ENCODE measurements at places on chromosomes 16 and 17. TPM values are rescaled to one million over a fixed set of nuclear protein-coding genes. Genes with fewer than 3 reads are reported as not detected.
A peak's percentile ranks its signal among the peaks of the same experiment; 100 is the strongest.

- H3K27me3 ChIP-seq = no peaks in the 10 kb centered on the region
- H3K36me3 ChIP-seq = no peaks in the 10 kb centered on the region
- H3K27ac ChIP-seq = peak overlapping the region; percentile 71
Measured at GRCh38 chr17:49850772-49851386, 3.0 kb upstream of the TAC4 start.

DNA sequence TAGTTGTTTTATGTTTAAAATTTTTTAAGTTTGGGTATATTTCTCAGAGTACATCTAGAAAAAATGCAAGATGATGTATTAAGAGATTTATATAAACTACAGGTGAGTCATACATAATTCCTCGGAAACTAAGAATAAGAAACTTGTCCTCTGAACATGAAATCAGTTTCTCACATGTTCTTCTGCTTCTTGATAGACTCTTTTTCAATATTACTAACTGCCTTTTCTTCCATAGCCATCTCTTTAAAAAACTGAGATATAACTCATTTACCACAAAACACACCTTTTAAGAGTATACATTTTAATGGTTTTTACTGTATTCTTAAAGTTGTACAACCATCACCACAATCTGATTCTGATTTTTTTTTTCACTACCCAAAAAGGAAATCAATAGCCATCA is 238.4 kb upstream of the AXIN2 start:
- peaks cover 15% of the 10 kb centered on the region for H3K4me1 ChIP-seq
- DNase-seq = no peak
- no peaks in the 10 kb centered on the region for H3K36me3 ChIP-seq
- no peak overlapping the region for H3K4me3 ChIP-seq
- peak overlapping the region; percentile 16 for H3K27ac ChIP-seq

The PRR35 gene
- total RNA-seq = not detected

- H3K36me3 ChIP-seq = peaks cover 16% of the 10 kb centered on the region
- H3K27me3 ChIP-seq = no peaks in the 10 kb centered on the region
- peak; percentile 88 for DNase-seq
- H3K4me3 ChIP-seq = peak overlapping the region; percentile 72
- H3K4me1 ChIP-seq = peaks cover 91% of the 10 kb centered on the region
- H3K27ac ChIP-seq = peak overlapping the region; percentile 99
Measured at GRCh38 chr17:78748730-78749317, 33.2 kb downstream of the CYTH1 start.

DNA sequence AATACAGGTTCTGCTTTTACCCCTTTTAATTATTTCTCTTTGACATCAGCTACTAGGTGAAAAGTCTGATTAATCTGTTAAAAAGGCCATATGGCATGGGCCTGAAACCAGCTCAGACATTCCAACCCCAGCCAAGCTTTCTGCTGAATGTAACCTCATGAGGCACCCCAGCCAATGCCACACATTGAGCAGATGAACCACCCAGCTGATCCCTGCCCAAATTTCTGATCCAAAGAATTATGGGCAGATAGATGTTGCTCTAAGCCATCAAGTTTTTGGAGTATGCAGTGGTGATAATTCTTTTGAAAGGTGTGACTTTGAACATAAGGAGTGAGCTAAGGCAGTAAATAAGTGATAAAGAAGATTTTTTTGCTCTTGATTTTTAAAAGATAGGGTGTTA is 177.6 kb upstream of the AXIN2 start:
- no peak for DNase-seq
- H3K4me1 ChIP-seq = peaks cover 21% of the 10 kb centered on the region
- H3K4me3 ChIP-seq = no peak overlapping the region

- DNase-seq = no peak
- no peak overlapping the region for H3K27ac ChIP-seq
- no peaks in the 10 kb centered on the region for H3K4me1 ChIP-seq
- H3K4me3 ChIP-seq = no peak overlapping the region
- no peaks in the 10 kb centered on the region for H3K27me3 ChIP-seq
Measured at GRCh38 chr17:77303620-77304019, 162.9 kb downstream of the SEC14L1 start.

GRCh38 chr16:86651823-86652222 is 73.5 kb downstream of the FOXL1 start:
- no peaks in the 10 kb centered on the region for H3K36me3 ChIP-seq
- no peak overlapping the region for H3K4me3 ChIP-seq
- H3K4me1 ChIP-seq = no peaks in the 10 kb centered on the region
- H3K27me3 ChIP-seq = peaks cover 7% of the 10 kb centered on the region
- no peak overlapping the region for H3K27ac ChIP-seq

The EVI2B gene
- 15.0 TPM for total RNA-seq

DNA sequence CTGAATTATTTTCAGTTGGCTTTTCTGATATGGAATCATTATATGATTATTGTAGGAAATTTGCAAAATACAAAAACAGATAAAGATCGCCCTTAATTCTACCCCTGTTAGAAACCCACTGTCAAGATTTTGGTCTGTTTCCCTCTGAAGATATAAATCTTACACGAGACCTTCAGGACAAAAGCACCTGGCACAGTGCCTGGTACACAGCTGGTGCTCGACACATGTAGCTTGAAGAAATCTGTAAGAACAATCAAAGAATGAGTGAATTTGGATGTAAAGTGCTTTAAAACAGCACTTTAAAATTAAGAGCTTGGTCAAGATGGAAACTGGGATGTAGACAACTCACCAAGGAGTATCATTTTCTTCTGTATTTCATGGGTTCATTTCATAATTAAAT is 181.1 kb downstream of the C16orf78 start:
- no peaks in the 10 kb centered on the region for H3K27me3 ChIP-seq
- no peak overlapping the region for H3K27ac ChIP-seq
- no peaks in the 10 kb centered on the region for H3K36me3 ChIP-seq
- H3K4me3 ChIP-seq = no peak overlapping the region
- H3K4me1 ChIP-seq = no peaks in the 10 kb centered on the region

DNA sequence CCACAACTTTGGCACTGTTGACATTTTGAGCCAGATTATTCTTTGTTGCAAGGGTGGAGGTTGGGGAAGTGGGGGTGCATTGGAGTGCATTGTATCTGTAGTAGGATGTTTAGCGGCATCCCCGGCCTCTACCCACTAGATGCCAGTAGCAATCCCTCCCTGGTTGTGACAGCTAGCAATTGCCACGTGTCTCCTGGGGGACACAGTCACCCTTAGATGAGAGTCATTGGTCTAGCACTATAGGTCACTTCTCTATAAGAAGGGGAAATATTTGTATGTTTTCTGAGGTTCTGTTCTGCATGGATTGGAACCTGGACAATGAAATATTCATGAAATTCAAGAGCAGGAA is 32.4 kb downstream of the MSI2 start:
- no peak overlapping the region for H3K4me3 ChIP-seq
- H3K27me3 ChIP-seq = no peaks in the 10 kb centered on the region
- H3K27ac ChIP-seq = no peak overlapping the region

- H3K27ac ChIP-seq = no peak overlapping the region
- peaks cover 11% of the 10 kb centered on the region for H3K4me1 ChIP-seq
- no peaks in the 10 kb centered on the region for H3K36me3 ChIP-seq
Measured at GRCh38 chr16:359871-360697, 7.6 kb upstream of the AXIN1 start.

The IL17C gene
- total RNA-seq = 0.31 TPM

DNA sequence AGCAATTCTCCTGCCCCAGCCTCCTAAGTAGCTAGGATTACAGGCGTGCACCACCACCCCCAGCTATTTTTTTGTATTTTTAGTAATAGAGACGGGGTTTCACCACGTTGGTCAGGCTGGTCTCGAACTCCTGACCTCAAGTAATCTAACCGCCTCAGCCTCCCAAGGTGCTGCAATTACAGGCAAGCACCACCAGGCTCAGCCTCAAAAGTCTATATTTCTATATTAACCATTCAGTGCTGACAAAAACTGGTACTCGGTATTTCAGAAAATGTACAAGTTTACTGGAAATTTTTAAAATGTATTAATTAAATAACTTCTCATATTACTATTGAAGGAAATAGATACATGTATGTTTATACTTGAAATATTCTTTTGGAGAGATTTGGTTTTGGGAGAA is 1.4 kb upstream of the HEXD start:
- peaks cover 16% of the 10 kb centered on the region for H3K36me3 ChIP-seq
- no peak overlapping the region for H3K27ac ChIP-seq
- DNase-seq = peak; percentile 42
- H3K27me3 ChIP-seq = no peaks in the 10 kb centered on the region
- H3K4me1 ChIP-seq = peaks cover 26% of the 10 kb centered on the region

GRCh38 chr17:80018917-80019651 is 16.6 kb downstream of the TBC1D16 start:
- H3K27ac ChIP-seq = no peak overlapping the region
- H3K4me3 ChIP-seq = no peak overlapping the region
- H3K36me3 ChIP-seq = no peaks in the 10 kb centered on the region
- no peak for DNase-seq
- no peaks in the 10 kb centered on the region for H3K27me3 ChIP-seq

- DNase-seq = no peak
- H3K36me3 ChIP-seq = peaks cover 7% of the 10 kb centered on the region
- no peak overlapping the region for H3K27ac ChIP-seq
- peaks cover 20% of the 10 kb centered on the region for H3K4me1 ChIP-seq
- no peak overlapping the region for H3K4me3 ChIP-seq
Measured at GRCh38 chr17:3848229-3848835, 2.3 kb upstream of the NCBP3 start.

GRCh38 chr16:15843635-15844279 is 13.1 kb downstream of the MYH11 start:
- no peak for DNase-seq
- H3K4me1 ChIP-seq = no peaks in the 10 kb centered on the region
- no peaks in the 10 kb centered on the region for H3K36me3 ChIP-seq
- H3K4me3 ChIP-seq = no peak overlapping the region
- no peaks in the 10 kb centered on the region for H3K27me3 ChIP-seq
- H3K27ac ChIP-seq = no peak overlapping the region

The NPIPB2 gene
- 11.0 TPM for total RNA-seq

DNA sequence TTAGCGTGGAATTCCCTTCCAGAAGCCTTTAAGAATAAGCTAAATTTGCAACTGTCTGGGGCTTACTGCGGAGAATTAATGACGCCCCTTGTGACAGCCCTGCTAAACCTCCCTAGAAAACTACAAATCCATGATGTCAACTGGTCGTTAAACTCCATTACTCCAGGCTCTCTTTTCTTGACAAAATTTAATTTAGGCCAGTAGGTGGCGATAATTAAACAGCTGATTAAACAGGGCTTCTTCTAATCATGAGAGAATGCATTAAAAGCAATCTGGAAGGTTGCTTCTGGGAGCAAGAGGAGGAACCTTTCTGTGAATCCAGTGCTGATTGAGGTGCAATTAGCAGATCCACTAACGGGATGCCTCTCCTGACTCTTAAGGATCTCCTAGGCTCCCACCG is 8.1 kb upstream of the NLRP1 start:
- H3K4me3 ChIP-seq = no peak overlapping the region
- H3K4me1 ChIP-seq = peaks cover under 1% of the 10 kb centered on the region
- no peaks in the 10 kb centered on the region for H3K36me3 ChIP-seq
- H3K27ac ChIP-seq = no peak overlapping the region
- DNase-seq = no peak

The IRX3 gene
- not detected for total RNA-seq

The MRPL27 gene
- 55.8 TPM for total RNA-seq

DNA sequence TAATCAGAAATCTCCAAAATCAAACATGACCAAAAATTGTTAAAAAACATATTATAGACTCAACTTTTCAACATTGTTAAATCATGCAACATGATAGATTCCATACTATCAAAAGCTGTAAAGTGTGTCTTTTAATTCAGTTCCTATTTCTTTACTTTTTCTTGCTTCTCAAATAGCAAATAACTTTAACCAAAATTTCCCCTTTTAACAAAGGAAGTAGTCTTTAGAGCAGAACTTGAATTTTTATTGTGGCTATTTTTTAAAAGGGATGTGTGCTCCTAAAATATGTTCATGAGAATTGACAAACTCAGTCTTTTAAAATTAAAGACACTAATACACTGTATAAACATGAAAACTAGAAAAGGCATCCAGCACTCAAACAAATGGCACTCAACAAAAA is 49.1 kb downstream of the SPAG9 start:
- no peaks in the 10 kb centered on the region for H3K27me3 ChIP-seq
- no peak overlapping the region for H3K27ac ChIP-seq
- peaks cover under 1% of the 10 kb centered on the region for H3K36me3 ChIP-seq

The RPL19 gene
- 3,175 TPM for total RNA-seq

- no peak overlapping the region for H3K27ac ChIP-seq
- H3K4me3 ChIP-seq = no peak overlapping the region
- DNase-seq = no peak
- H3K4me1 ChIP-seq = peaks cover 4% of the 10 kb centered on the region
- no peaks in the 10 kb centered on the region for H3K36me3 ChIP-seq
Measured at GRCh38 chr17:44798356-44798755, 31.7 kb downstream of the GJC1 start.

DNA sequence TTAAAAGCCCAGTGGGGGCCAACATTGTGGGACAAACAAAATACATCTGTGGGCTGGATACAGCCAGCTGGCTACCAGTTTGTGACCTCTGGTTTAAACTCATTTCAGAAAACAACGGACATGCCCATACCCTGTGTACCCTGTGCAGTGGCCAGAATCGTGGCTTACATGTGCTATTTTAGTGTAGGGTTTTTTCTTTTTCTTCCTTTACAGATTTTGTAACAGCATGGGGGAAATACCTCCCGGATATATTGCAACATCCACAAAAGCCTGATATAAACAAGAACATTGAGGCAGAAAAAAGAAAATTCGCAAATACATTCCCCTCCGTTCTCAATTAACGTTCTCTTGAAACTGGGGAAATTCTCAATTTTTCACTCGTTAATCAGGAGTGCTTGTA is 7.3 kb downstream of the HS3ST4 start:
- no peaks in the 10 kb centered on the region for H3K36me3 ChIP-seq
- DNase-seq = no peak
- peaks cover 23% of the 10 kb centered on the region for H3K27me3 ChIP-seq
- no peak overlapping the region for H3K27ac ChIP-seq
- H3K4me3 ChIP-seq = no peak overlapping the region

DNA sequence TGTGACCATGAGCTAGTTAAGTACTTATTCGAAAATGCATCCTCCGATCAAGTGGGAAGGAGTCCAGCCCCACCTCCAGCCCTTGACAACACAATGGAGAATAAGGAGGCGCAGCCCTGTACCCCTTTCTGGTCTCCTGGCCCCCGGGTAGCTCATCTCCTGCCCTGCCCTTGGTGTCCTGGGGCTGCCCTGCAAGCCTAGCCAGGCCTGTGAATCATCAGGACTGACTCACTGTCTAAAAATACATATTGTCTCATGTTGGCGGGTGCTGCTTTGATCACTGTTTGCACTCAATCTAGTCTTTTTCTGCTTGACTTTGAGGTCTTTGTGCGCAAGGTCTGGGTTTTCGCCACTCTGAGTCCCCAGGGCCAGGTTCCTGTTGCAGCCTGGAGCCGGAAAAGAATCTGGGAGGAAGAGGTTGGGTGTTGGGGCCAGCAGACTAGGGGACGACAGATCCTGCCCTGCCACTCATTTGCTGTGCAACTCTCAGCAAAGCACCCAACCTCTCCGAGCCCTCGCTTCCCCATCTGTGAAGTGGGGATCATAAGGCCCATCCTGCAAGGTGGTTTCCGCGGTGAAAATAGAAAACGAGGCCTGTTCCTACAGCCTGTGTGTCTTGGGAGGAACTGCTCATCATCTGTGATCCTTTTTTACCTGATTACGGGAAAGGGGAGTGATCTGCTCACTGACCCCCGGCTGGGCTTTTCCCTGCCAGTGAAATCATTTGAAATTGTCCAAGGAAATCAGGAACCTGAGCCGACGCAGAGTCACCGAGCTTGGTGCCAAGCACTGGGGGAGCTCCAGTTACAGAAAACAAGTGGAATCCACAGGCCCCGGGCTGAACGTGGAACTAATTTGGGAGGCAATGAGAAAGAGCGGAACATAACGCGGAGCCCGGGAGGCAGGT is 230.4 kb downstream of the PARN start:
- no peaks in the 10 kb centered on the region for H3K27me3 ChIP-seq
- DNase-seq = peak; percentile 2
- no peak overlapping the region for H3K27ac ChIP-seq
- H3K36me3 ChIP-seq = no peaks in the 10 kb centered on the region
- no peaks in the 10 kb centered on the region for H3K4me1 ChIP-seq

All from activated CD8-positive, alpha-beta T cell treated with anti-CD3 and anti-CD28 coated beads for 36 hours (primary cell).